GOT3 (cell line): ENCODE measurements at places on chromosomes 4 and X.

GRCh38 chr4:16140231-16140878 lies 56.5 kb upstream of the PROM1 start:
- no peak for DNase-seq

GRCh38 chr4:171441300-171441941 lies 371.8 kb upstream of the GALNTL6 start:
- no peak for DNase-seq

DNA sequence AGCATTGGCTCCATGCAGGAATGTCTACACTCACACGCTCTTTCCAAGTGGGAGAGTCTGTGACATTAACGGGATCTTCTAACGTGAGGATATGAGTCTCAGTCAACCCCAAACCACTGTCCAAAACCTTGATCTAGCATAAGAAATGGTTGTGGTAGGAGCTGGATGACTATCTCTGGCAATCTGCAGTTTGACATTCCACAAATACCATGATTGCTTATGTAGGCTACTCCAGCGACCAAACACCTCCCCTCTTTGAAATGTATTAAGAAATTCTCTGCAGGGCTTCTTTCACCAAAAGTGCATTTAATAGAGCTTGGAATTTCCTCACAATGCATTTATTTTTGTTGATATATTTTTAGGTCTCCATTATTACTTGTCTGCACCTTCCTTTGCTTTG lies 14.1 kb upstream of the STX18 start:
- DNase-seq, result no peak

GRCh38 chr4:146647615-146648460 lies 9.1 kb downstream of the POU4F2 start:
- no peak for DNase-seq

GRCh38 chrX:71504346-71504745 lies 28.6 kb upstream of the OGT start:
- DNase-seq, result no peak

- DNase-seq, result no peak
Measured at GRCh38 chr4:159206427-159206871, 103.6 kb downstream of the RAPGEF2 start.

- DNase-seq, result no peak
Measured at GRCh38 chrX:99077099-99077498, 1333.0 kb downstream of the PCDH19 start.

DNA sequence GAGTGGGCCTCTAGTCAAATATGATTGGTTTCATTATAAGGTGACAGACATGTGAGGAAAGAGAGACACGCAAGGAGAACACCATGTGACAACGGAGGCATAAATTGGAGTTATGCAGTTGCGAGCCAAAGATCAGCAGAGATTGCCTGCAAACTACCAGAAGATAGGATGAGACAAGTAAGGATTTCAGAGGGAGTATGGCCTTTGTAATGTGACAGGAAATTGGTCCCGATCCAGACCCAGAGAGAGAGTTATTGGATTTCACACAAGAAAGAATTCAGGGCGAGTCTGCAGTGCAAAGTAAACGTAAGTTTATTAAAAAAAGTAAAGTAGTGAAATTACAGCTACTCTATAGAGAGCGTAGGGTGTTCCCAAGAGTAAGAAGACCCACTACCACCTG lies 35.7 kb upstream of the NDST4 start:
- no peak for DNase-seq

- no peak for DNase-seq
Measured at GRCh38 chrX:40100141-40100536, 2.4 kb upstream of the BCOR start.

DNA sequence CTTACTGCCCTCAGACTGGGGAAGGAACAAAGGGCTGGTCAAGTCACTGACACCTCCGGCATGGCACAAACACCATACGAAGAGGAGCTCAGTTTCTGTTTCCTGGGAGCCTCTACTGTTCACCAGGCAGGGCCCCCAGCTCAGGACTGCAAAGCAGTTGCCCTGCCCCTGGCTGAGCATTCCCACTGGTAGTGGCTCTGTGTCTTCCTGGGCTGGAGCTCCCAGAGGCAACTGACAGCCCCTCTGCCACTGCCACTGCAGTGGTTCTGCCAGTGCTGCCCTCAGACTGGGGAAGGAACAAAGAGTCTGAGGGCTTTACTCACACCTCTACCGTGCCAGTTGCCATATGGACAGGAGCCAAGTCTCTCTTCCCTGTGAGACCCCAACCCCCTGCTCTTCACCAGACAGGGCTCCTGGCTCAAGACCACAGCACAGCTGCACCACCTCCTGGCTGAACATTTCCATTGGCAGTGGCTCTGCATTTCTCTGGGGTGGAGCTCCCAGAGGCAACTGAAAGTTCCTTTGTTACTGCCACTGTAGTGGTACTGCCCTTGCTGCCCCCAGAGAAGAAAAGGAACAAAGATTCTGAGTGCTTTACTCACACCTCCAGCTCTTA lies 67.9 kb downstream of the SMARCA5 start:
- no peak for DNase-seq

GRCh38 chr4:6502747-6503465 lies 30.5 kb upstream of the PPP2R2C start:
- no peak for DNase-seq

- DNase-seq, result no peak
Measured at GRCh38 chr4:40599431-40599830, 30.2 kb downstream of the RBM47 start.
